ENCODE measurements at places on chromosomes 13 and 19.

- no peak for DNase-seq
Measured at GRCh38 chr19:36420961-36421748, 2.7 kb upstream of the ZFP82 start.

- DNase-seq: no peak
Measured at GRCh38 chr13:99464441-99464949, 36.8 kb upstream of the TM9SF2 start.

GRCh38 chr13:98749501-98749900, 3.0 kb downstream of the SLC15A1 start:
- no peak for DNase-seq

DNA sequence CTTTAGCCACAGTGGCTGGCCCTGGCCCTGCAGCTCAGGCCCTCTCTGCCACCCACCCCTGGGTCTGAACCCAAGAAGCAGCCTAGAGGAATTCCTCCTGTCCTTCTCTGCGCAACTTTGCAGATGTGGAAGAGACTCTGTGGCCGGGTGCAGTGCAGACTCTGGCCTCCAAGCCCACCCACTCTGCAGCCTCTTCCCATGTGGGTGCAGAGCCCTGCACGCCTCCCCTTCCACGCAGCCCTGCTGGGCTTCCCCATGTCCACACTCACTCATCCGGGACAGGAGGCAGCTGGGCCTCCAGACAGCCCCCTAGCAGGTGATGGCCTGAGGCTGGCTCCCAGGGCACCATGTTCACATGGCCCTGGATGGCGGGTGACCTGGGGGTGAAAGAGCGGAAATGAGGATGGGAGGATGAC, 2.5 kb downstream of the TEX29 start:
- DNase-seq: no peak

- no peak for DNase-seq
Measured at GRCh38 chr13:105083992-105084391, 1451.5 kb downstream of the EFNB2 start.

DNA sequence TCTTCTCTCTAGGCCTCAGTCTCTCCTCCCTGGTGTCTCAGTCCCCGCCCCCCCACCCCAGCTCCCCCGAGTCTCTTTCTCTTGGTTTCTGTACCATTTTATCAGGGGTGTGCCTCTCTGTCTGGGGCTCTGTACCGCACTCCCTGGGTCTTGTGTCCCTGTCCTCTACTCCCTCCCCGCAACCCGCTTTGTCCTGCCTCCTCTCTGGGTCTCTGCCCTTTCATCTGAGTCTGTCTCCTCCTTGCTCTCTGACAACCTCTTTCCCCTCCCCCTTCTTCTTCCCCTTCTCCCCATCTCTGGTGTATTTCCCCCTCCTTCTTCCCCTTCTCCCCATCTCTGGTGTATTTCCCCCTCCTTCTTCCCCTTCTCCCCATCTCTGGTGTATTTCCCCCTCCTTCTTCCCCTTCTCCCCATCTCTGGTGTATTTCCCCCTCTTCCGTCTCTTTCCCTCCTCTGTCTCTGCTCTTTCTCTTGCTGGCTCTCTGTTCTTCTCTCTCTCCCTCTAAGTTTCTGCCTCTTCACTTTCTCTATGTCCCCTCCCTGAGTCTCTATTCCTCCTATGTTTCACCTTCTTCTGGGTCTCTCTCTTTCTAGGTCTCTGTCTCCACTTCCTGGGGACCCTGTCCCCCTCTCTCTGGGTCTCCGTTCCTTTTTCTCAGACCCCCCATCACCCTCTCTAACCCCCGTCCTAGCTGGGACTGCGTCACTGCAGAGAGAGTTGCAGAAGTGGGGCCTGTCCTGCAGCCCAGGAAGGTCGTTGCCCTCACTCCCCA, 2.2 kb upstream of the KCNC3 start:
- no peak for DNase-seq

- peak; percentile 48 for DNase-seq
Measured at GRCh38 chr19:18294467-18294864, 13.0 kb upstream of the JUND start.

- DNase-seq: no peak
Measured at GRCh38 chr13:21676611-21677021, 5.7 kb downstream of the FGF9 start.

DNA sequence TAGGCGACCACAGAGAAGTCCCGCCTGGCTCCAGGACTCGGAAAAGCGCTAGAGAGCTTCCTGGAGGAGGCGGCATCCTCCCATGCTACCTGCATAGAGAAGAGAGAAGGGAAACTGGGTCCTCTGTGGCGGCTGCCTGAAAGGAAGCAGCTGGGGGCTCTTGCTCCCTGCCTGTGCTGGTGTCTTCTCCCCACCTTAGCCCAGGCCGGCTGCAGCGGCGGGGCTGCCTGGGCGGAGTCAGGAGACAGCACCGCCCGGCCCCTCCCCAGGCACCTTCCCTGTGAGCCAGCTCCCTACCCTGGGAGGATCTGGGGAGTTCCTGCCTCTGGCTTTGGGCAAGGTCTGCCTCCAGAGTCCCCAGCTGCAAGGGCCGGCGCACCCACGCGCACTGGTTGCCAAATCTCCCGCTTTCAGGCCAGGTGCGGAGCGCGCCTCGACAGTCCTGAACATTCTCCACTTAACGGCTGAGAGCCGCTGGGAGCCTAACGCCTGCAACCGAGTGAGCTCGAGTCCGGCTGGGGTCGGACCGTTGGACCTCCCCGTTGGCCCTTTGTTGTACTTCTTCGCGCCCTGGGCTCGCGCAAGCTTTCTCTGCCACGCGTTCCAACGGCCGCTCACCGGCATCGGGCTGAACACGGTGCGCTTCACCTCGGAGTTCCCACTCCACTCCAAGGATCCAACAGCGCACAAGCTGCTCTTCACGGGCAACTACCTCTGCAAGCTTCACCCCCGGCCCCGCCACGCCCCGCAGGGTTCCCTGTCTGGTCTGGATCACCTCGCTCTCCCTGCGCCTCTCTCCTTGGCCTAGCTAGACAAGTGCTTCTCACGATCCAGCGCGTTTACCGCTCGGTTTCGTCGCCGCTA, 21.8 kb upstream of the ZNF30 start:
- no peak for DNase-seq

GRCh38 chr19:32677657-32678056, 2.0 kb downstream of the RGS9BP start:
- no peak for DNase-seq

GRCh38 chr13:112464720-112465119, 88.6 kb downstream of the SPACA7 start:
- no peak for DNase-seq

DNA sequence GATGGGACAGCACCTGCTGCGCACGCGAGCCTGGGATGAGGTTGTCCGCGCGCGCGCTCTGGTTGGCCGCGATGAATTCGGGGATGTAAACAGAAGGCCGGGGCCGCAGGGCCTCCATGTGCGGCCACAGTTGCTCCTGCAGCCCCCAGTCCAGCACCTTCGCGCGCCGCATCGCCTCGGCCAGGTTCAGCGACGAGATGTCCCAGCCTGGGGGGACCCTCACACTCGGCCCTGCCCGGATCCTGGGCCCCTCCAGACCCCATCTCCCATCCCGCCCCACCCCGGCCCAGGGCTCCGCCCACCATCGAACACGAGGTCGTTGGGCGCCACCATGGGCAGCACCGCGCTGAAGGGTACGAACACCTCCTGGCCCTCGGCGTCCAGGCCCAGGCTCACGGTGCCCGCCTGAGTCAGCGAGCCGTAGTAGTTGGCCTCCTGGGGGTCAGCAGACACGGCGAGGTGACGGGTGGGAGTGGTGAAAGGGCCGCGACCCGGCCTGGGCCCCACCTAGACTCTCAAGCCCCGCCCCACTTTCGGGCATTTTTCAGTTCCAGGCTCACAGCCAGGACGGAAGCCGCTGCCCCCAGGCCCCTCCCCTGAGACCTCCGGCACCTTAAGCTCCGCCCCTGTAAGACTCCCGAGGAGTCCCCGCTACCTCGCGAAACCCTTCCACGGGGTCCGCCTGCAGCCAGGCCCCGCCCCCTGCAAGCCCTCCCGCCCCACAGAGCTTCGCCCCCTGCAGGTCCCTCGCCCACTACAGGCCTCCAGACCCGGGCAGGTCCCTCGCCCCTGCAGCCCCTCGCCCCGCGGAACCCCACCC, 1.1 kb downstream of the ISYNA1 start:
- peak; percentile 89 for DNase-seq

GRCh38 chr19:40701758-40702157, 11.3 kb upstream of the NUMBL start:
- DNase-seq: no peak

GRCh38 chr13:112250788-112251445, 125.2 kb upstream of the SPACA7 start:
- no peak for DNase-seq

- peak; percentile 87 for DNase-seq
Measured at GRCh38 chr19:45641274-45642105, 2.3 kb upstream of the EML2 start.

DNA sequence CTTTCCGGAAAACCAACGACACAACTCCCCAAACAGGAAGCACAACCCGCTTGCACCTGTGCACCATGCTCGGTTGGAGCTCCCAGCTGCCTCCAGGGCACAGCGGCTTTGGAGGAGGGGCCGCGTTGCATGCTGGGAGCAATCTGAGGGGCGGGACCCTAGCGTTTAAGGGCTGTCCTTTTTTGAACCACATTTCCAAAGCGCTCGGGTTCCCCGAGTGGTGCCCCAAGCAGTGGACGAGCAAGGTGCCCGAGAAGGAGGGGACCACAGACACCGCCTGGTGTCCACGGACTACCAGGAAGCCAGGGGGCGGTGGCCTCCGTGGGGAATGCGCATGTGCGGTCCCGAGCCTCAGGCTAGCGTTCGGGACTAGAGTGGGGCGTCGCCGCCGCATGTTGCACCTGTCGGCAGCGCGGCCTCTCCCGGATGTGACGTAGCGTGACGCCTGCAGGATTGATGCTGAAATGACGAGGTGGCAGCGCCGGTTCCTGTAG, 11.9 kb upstream of the ZNF57 start:
- DNase-seq: no peak

GRCh38 chr19:9531933-9532332, 6.5 kb downstream of the ZNF426 start:
- DNase-seq: no peak

GRCh38 chr13:110121422-110122083, 185.4 kb downstream of the COL4A1 start:
- DNase-seq: no peak

All from NCI-H1105 treated with DMSO at 0.1 percent for 48 hours (cell line).